ENCODE measurements at places on chromosomes 4 and X.

- no peak for DNase-seq
These were observed 172.7 kb downstream of the MID1 start for GRCh38 chrX:10447564-10448214.

DNA sequence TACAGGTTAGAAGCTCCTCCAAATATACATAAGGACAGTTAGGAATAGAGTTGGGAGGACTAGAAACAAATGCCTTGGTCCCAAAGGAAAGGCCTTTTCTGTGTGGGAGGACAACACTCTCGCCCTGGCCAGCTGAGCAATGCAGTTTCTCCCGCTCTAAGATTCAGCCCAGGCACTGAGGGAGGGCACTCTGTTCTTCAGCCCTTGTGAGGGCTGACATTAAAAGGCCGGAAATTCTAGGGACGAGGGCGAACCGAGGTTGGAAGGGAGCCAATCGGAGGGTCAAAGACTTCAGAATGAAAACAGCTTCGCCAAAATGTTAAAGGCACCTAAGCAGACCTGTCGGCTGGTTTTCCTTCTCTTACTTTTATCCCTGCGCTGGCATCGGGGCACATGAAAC, 2.9 kb upstream of the PTCHD1 start:
- no peak for DNase-seq

GRCh38 chr4:105634402-105635080, 73.9 kb downstream of the INTS12 start:
- DNase-seq, result no peak

DNA sequence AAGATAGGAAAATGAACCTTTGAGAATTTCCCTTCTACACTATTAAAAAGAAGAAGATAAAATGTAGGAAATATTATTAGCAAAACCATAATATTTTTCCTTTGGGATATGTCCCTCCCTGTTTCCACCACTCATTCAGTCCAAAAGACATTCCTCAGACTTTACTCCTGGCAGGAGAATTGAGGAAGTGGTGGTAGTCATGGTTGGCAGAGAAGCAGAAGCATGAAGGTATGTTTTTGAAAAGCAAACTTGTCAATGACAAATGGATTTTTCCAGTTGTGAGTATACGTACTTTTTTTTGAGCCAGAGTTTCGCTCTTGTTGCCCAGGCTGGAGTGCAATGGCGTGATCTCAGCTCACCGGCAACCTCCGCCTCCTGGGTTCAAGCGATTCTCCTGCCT, 13.7 kb downstream of the STAG2 start:
- DNase-seq, result no peak

DNA sequence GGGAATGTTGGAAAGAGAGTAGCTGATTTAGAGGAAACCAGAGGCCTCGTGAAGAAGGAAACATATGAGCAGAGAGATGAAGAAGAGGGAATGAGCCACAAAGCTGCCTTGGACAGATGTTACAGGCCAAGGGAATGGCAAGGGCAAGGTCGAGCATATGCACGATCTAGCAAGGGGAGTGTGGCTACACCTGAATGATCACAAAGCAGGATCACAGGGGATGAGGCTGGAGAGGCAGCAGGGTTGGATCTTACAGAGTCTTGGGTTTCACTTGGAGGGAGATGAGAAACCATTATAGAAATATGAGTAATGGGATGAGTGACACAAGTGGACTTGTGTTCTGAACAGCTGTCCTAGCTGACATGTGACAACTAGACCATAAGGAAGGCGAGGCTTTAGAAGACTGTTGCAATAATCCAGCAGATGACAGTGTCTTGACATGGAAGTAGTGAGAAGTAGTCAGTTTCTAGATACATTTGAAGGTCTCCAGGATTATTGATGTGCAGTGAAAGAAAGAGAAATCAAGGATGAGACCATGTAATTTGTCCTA, 58.7 kb downstream of the RASGEF1B start:
- no peak for DNase-seq

Data from NCI-H1048 (cell line).